SK-N-DZ (cell line): ENCODE measurements at places on chromosomes 4 and X.
A peak's percentile ranks its signal among the peaks of the same experiment; 100 is the strongest.

DNA sequence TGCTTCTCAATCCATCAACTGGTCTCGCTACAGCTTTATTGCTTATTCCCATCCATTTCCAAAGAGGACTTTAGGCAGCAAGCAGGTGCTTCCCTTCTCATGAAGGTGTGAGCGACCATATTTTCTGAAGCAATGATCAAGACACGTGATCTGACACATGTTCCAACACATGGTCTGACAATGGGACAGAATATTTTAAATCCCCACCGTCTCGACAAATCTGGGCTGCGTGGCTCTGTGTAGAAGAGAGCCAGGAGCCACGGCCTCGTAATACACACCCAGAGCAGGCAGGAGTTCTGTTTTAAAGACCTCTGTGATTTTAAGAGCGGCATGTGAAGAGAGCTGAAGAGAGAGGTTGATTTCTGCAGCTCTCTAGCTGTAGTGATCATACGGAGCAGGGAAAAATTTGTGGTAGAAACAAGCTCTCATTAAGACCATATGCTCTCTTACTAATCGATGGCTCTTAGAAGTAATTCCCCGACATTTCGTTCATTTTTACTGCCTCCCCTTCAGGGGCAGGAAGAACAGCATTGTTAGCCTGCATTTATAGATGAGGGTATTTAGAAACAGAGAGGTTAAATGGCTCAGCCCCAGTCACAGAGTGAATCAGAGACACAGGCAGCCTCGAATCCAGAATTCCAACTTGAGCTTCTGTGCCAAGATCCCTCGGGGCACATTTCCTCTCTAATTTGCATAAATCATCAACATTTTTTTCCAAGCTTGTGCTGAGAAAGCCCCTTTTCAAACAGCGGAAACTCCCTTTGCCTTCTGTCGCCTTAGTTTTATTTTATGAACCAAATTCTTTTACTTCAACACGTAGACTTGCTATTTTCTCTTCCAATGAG, 91.0 kb upstream of the BCOR start:
- DNase-seq: no peak

- DNase-seq: no peak
These were observed 1437.8 kb upstream of the ADGRL3 start for GRCh38 chr4:59762344-59762743.

- peak; percentile 13 for DNase-seq
These were observed 106.7 kb downstream of the ARHGAP6 start for GRCh38 chrX:11558972-11559371.

- no peak for DNase-seq
These were observed 59.3 kb downstream of the RWDD4 start for GRCh38 chr4:183599690-183600089.

GRCh38 chrX:65707151-65707550, 39.7 kb downstream of the MSN start:
- no peak for DNase-seq

GRCh38 chrX:143635915-143636314, at the start of gene SLITRK4:
Gene SLITRK4, minus strand, starts transcription at chrX:143636101. Its CDS starts 4,993 bp downstream, at chrX:143631108.
- DNase-seq: no peak

- no peak for DNase-seq
These were observed 85.8 kb upstream of the RPS6KA3 start for GRCh38 chrX:20352504-20352903.

DNA sequence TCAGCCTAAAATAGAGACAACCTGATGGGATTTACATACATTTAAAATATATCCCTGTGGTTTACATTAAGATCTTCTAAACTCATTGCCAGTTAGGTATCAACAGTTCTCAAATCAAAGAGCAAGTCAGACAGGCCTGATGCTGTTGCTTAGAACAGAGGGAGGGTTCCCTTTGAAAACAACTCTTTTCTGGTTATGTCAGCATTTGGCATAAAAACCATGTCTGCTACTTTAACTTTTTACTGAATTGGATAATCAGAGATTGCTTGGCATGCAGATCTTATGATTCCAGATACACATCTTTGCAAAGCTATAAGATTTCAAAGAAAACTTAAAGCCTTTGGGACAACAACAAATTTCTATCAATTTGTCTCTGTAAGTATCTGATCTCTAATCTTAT, 140.8 kb downstream of the CPE start:
- DNase-seq: no peak

DNA sequence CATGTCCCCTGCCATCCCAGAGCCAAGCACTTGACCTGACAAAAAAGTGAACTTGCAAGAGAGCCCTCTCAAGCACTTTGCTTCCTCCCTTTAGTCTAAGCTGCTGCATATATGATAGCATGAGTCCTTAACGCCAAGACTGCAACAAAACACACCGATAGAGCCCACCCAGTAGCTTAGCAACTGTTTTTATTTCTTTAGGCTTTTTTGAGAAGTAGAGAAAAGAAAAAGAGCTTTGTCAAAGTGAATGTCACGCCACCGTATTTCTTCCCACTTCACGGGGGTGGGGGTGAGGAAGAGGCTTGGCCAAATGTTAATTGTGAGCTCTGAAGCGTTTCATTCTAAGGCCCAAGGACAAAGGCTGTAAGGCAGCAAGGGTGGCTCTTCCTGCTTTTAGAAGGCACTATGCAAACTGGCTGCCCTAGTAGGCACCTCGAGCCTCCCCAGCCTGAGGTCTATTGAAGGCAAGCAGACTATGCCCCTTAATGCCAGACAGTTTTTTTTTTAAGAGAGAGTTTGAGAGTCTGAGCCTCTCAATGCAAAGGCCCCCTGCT, 138.6 kb downstream of the HS6ST2 start:
- no peak for DNase-seq

DNA sequence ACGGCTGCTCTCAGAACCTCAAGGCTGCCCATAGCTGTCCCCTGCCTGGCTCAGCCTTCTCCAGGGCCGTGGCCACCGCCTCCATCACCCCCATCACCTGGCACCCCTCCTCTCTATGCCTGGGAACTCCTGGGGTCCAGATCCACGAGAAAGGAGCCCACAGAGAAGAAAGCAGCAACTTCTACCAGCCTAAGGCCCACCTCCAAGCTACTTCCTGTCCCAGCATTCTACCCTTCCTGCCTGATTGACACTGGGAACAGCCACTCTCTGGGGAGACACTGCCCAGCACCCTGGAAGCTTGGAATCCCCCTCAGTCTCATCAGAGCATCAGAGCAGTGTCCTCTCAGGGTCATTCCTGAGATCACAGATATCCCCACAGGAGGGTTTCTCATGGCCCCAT, 36.9 kb upstream of the PROM1 start:
- no peak for DNase-seq

GRCh38 chr4:117817301-117817700, 217.0 kb upstream of the NDST3 start:
- DNase-seq: no peak

DNA sequence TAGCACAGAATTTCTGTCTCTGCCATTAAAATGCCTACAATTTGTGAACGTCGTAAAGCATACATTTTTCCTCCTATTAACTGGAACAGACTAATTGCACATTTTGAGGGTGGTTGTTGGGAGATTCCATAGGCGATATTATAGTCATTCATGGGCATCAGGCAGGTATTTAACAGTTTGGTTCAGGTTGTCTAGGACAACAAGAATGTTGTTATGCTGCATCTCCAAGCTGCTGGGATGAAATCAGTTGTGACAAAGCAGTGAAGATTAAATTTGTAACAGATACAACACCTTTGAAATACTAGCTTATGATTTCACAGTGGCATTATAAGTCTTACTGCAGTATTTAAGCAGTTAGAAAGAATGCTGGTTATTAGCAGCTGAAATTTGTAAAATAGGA, 339.7 kb upstream of the PITX2 start:
- no peak for DNase-seq

DNA sequence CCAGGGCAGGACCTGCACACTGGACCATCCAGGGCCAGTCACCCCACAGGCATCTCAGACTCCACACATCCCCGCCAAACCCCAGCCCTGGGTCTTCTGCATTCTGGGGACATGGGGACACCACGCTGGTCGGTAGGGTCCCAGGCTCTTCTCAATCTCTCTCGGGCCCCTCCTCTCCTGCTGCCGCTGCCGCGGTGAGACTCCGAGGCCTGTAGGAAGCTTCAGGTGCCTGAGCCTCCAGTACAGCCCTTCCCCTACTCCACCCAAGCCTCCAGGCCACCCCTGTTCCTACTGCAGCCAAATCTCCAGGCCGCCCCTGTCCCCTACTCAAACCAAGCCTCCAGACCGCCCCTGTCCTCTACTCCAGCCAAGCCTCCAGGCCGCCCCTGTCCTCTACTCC, 5.5 kb upstream of the ASMT start:
- DNase-seq: no peak

GRCh38 chrX:40843643-40844042, 108.3 kb upstream of the MED14 start:
- no peak for DNase-seq

- DNase-seq: no peak
These were observed 712.6 kb downstream of the GRID2 start for GRCh38 chr4:93016350-93016749.

GRCh38 chr4:95533254-95533653, 15.5 kb downstream of the UNC5C start:
- no peak for DNase-seq

DNA sequence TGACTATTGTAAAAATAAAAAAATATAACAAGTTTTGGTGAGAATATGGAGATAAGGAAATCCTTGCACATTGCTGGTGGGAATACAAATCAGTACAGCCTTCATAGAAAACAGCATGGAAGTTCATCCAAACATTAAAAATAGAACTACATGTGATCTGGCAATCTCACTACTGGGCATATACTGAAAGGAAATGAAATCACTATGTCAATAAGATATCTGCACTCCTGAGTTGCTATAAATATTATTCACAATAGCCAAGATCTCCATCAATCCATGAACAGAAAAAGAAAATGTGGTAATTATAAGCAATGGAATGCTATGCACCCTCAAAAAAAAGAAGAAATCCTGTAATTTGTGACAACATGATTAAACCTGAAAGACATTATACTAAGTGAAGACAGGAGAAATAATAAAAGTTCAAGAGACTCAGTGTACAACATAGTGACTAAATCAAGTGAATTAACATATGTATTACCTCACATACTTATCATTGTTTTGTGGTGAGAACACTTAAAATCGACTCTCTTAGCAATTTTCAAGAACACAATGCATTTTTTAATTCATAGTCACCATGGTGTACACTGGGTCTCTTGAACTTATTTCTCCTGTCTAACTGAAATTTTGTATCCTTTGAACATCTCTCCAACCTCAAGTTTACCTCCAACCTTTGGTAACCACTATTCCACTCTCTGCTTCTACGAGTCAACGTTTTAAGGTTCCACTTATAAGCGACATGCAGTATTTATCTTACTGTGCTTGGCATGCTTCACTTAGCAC, 1703.7 kb upstream of the AGA start:
- no peak for DNase-seq

GRCh38 chrX:97057349-97057909, 173.7 kb downstream of the RPA4 start:
- no peak for DNase-seq

- no peak for DNase-seq
These were observed 65.6 kb downstream of the SYNPO2 start for GRCh38 chr4:118954246-118954645.

DNA sequence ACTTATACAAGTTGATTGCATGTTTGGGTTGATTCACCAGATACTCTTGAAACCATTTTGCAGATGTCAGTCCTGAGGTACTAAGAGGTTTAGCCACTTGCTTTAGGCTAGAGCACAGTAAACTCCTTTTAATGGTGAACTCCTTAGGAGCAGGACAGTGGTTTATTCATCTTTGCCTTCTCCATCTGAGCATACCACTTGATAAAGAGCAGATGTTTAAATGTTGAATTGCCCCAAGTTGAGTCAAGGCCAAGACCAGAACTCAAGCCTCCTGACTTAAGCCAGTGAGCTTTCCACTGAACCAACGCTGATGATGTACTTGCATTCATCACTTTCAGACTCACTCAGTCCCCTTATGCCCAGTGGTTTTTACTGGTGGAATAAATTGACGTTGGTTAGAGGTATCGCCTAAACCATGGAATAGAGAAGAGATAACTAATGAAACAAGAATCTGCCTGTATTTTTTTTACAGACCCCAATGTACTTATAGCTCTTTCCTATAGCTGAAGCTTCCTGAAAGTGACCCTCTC, 7.5 kb downstream of the DAPP1 start:
- no peak for DNase-seq

GRCh38 chrX:69285881-69286564, 120.8 kb upstream of the PJA1 start:
- DNase-seq: peak; percentile 10

DNA sequence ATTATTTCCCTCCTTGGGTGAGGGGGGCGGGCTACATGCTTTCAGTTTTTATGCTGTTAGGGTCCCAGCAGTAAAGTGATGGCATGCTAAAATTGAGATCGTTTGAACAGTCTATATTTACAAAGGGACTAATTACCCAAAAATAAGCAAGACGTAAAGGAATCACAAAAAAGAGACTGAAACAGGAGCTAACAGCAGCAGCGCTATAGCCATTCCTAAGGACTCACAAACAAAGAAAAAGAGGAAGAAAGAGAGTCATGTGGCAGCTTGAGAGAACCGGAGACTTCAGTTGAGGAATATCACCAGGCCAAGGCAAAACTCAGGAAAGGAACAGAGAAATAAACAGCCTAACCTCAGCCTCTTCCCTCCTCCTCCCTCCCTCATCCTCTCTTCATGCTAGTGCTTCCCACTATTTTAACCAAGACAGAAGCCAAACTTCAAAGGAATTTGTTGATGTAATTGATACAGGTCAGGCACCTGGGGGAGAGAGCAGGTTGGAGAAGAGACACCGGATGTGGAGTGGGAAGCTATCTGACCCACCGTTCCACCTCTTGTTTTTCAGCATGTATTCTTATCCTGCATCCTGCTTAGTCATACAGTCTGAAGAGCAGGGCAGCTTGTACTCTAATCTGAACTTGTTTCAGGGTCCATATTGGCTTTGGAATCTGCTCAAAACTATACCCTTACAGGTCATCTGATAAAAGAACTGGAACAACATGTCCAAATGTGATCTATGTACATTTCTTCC, 383.7 kb downstream of the NAF1 start:
- no peak for DNase-seq

- DNase-seq: no peak
These were observed 703.5 kb downstream of the RPA4 start for GRCh38 chrX:97587171-97587570.

DNA sequence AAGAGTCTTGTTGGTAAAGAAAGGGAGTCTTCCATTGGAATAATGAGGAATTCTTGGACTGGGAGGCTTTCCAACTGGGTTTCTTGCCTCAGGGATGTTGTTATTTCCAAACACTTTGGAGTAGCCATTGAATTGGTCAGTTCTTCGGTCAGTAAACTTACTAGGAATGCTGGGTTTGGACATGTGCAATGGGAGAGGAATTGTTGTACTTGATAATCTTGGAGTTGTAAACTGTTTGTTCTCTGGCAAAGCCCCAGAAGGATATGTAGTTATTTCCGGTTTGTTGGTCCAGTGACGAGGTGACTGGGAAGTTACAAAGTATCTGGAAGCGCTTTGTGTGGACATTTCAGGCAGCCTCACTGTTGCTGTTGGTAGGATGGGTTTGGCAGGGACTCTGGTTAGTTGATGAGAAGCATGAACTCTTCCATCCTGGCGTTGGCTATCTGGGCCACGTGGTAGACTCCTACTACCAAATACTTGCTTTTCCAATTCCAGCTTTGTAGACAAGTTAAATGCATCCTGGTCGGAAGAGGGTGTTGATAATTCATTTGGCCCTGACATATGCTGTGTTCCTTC, 25.9 kb downstream of the MXRA5 start:
- DNase-seq: no peak

- no peak for DNase-seq
These were observed 14.8 kb downstream of the SOWAHB start for GRCh38 chr4:76883147-76883546.
